ENCODE measurements at places on chromosomes 11 and 22.

GRCh38 chr11:79671401-79671800 is 230.6 kb upstream of the TENM4 start:
- no peak for DNase-seq

GRCh38 chr11:128831174-128832120 is 35.6 kb downstream of the KCNJ1 start:
- DNase-seq: peak; percentile 87

DNA sequence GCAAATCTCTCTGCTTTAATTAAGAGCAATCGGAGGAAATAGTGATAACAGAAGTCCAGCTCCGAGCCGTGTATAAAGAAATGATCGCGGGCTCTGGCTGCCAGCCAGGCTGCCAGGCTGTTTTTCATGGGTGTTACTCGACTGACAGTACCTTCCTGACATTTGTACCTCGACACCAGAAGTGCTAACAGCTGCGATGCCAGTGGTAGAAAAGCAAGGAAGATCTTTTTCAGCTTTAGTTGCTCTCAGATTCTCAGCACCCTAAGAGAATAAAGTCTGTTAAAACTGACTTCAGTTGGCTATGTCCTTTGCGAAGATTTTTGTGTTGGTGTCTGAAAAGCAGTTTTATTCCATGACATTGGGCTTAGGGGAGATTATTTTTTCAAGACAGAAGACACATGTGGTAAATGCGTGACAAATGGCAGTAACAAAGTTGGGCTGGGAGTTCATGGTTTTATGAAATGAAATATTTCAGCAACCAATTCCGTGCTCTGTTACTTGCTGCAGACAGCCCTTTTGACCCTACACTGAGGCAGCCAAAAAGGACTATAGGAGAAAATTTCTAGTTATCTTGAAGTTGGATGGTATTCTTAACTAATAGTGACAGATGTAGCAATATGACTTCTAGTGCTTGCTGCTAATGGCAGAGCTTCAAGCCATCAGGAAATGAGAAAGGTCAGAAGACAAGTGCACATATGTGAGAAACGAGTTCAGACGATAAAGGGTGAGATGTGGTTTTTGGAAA is 296.2 kb downstream of the CNTN5 start:
- DNase-seq: no peak

- no peak for DNase-seq
Observed at GRCh38 chr11:68311160-68312116, 953 bp upstream of the LRP5 start.

DNA sequence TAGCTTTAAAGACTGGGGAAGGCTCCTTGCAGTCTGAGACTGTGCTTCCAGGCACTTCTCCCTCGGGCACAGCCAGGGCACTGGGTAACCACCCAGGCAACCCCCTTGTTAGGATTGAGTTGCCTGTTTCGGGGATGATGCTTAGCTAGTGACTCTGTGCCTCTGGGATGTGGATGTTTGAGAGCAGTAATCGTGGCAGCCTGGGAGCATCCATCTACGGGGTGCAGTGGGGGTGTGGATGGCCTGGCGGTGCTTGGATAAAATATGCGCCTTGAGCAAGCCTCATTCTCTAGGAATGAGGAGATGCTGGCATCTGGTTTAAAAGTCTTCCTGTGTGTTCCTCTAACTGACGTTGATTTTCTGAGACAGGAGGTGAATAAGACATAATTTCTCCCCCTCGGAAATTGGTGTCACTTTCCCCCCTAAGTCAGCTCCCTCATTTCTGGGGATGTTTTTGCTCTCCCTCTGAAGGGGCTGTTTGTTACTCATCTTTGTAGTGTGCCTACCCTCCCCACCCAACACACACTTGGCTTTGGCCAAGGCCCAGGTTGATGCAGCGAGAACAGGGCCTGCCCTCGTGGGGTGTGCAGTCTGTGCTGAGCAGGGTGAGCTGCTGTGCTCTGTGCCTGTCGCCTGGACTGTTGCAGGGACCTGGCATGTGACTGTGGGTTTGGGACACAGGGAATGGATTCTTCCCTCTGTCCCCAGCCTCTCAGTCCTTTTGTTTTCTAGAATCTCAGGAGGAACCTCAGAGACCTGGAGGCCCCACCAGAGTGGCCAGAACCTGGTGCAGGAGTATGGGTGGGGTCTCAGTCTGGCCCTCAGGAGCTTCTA is 2.0 kb downstream of the GNAZ start:
- DNase-seq: no peak

- peak; percentile 25 for DNase-seq
Observed at GRCh38 chr11:61567286-61568061, 13.4 kb downstream of the SYT7 start.

DNA sequence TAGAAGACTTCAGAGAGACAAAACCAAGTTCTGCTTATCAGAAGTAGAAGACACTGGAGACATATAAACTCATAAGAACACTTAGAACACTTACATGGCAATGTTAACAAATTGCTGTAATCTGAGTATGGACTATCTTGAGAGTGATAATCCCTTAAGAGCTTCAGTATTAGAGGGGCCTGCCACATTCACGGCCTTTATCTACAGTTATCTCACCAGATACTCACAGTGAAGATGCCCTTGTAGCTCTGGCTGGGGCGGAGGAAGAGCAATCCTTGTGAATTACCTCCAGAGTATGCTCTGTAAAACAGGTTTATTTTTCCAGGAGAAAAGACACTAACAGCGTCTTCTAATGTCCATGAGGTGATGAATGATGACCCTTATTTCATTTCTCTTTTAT is 762.8 kb downstream of the FAM181B start:
- no peak for DNase-seq

- no peak for DNase-seq
Observed at GRCh38 chr22:48765595-48765994, 1062.1 kb downstream of the BRD1 start.

DNA sequence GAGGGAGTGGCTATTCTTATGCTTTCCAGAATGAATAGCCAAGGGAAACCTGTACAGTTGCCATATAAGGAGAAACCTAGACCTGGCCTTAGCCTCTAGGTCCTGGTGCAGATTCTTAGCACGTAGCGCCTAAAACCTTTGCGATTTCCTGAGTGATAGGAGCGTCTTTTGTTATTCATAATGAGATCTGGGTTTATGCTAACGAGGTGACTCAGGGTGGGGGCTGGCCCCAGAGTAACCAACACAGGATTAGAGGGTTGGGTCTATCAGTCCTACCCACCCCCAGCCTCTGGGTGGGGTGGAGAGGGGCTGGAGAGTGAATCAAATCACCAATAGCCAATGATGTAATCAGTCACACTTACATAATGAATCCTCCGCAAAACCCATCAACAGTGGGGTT is 73.4 kb upstream of the PARVG start:
- DNase-seq: no peak

- DNase-seq: no peak
Observed at GRCh38 chr11:94845622-94846021, 77.5 kb downstream of the AMOTL1 start.

- no peak for DNase-seq
Observed at GRCh38 chr11:26027887-26028286, 304.0 kb upstream of the ANO3 start.

GRCh38 chr11:121773076-121773475 is 320.3 kb upstream of the SORL1-AS1 start:
- DNase-seq: no peak

GRCh38 chr11:70454197-70454767 is 56.0 kb downstream of the CTTN start:
- DNase-seq: no peak

DNA sequence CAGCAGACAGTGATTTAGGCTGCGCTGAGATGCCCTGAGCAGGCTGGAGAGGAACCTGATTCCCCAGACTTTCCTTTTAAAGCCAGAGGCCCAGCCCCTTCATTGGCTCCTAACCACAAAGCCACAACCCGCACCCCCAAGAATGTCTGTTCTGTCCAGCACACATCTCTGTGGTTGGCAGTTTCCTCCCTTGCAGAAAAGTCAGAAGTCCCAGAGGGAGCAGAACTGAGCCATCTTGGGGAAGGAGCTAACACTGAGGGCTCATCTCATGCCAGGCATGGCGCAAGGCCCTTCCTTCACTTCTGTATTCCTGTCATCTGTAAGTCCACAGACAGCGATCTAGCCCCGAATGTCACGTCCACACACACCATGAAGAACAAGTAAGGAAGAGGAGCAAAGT is 97.1 kb upstream of the SYT13 start:
- DNase-seq: no peak

DNA sequence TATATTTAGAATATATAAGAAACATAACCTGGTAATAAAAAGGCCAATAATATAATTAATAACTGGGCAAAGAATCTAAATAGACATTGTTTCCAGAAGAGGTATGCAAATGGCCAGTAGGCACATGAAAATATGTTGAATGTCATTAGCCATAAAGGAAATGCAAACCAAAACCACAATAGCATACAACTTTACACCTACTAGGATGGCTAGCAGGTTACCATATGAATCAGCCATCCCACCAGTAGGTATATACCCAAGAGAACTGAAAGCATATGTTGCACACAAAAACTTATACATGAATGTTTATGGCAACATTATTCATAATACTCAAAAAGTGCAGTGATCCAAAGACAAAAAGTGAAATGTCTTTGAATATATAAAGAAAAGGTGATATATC is 2.7 kb upstream of the OR2D2 start:
- DNase-seq: no peak

DNA sequence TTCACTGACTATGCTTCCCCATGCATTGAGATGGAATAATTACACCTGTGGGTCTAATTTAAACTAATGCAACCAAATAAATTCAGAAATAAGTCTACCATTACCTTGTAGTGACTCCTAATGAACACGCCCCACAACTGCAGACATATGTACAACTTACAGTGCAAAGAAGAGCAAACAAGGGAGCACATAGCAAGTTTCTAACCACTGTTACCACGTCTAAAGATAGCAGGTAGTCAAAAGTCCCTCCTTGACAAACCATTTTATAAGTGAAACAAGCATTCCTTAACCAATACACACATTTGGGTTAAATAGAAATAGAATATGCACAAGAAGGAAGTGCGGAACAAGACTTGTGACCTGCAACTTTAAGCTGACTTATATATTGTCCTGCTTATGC is 20.6 kb downstream of the PHF21A start:
- no peak for DNase-seq

DNA sequence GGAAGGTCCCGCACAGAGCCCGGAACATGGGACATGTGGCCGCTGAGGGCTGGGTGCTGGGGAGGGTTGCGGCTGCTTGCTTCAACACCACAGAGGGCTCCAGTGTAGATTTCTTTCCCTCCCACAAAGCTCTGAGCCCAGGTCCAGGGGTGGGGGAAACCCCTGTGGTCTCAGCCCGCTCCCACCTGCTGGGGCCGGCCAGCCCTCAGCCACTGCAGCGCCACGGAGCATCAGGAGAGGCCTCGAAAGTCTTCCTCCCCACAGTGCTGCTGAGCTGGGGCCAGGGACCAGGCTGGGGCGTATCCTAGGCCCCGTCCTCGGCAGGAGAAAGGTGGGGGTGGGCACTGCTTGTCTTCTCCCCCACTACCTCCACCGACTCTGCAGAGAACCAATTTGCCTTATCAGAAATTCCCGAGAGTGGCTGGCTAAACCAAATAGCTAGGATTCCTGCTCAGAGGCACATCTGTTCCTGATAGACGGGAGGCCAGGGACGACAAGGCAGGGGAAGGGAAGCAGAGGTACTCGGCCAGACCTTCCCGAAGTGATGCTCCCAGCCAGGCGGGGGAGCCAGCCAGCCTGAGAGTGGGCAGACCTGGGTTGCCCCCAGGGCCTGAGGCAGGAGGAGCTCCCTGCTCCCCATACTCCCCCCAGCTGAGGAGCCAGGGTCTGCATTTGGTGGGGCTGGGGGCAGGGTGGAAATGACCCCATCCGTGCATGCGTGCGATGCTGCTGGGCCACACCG is 18.7 kb downstream of the IGF2 start:
- no peak for DNase-seq

DNA sequence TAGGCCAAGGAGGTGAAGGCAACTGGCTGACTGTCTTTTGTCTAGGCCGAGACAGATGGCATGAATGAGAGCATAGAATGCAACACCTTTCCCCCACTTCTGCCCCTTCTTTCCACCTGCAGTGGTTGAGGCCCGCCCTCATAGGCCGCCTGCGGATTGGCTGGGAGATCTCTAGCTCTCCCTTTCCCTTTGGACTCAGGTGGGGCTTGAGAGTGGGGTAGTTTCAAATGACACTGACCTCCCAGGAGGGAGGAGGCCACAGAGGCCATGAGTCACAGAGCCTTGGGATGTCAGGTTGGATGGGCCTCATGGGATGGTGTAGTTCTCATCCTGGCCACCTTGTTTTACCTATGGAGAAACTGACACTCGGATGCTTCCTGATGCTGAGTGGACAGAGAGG is 9.1 kb downstream of the MICAL2 start:
- no peak for DNase-seq

DNA sequence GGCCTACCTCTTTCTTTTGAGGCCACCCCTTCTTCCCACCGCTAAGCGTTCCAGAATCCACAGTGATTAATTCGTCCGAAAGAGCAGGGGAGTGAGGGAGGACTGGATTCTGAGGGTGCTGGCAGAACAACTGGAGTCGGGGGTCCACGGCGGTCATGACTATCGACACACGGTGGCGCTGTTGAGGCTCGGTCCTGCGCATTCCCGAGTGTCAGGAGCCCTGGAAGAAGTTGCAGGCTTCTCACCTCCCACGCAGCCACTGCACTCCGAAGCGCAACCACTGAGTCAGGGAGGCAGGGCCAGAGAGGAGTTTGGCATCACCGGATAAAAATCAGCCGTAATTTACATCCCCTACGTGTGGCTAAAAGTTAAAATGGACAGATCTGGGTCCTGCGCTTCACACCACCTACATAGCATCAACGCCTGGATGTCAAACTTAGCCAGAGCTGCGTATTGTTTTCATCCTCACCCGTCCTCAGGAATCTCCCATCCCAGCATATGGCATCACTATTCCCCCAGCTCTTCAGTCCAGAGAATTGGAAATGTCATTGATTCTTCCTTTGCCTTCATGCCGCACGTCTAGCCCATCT is 10.7 kb upstream of the CTSF start:
- peak; percentile 87 for DNase-seq

DNA sequence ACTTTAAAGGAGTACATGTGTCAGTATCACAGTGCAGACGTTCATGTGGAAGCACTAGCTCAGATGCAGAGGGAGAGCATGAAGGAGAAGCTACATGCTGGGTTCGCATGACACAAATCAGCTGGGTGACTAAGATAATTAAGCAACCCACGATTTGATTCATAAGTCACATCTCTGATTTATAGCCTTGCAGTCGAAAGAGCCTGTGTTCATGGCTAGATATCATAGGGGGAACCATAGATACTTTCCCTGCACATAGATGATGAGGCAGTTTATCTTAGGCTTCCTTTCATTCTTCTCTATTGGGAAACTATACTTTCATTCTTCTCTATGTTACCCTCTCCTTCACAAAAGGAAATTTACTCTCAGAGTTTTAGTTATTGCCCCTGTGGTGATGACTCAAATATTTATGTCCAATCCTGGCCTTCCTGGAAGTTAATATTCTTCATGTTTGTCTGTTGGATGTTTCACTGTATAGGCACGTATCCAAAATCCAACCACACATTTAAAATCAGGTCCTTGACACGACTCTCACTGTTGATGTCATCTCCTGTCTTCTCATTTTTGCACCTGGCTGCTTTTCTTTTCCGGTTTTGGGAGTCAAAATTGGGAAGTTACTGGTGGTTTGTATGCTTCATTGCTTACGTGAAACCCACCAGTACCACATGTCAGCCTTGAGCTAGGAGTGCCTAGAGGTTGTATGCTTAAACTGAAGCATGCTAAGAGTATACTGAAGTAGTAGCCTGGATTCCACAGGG is 56.3 kb upstream of the SLC5A12 start:
- DNase-seq: no peak

- DNase-seq: no peak
Observed at GRCh38 chr22:46107089-46107664, 43.1 kb upstream of the PPARA start.

- no peak for DNase-seq
Observed at GRCh38 chr11:80838153-80838552, 1397.3 kb upstream of the TENM4 start.

- DNase-seq: no peak
Observed at GRCh38 chr22:41324821-41325528, 23.6 kb downstream of the ZC3H7B start.

All from activated CD8-positive, alpha-beta memory T cell treated with anti-CD3 and anti-CD28 coated beads for 48 hours (primary cell).